SW480 (cell line): ENCODE measurements at places on chromosomes 7 and 10.

GRCh38 chr7:82049891-82050533, 280.2 kb upstream of the HGF start:
- DNase-seq, result peak; percentile 94

GRCh38 chr10:97494151-97494550, 4.1 kb downstream of the MMS19 start:
- DNase-seq, result no peak

- no peak for DNase-seq
Measured at GRCh38 chr7:22860784-22861482, 38.3 kb upstream of the TOMM7 start.

GRCh38 chr7:84194484-84195271, at the start of gene SEMA3A:
SEMA3A (minus strand) TSS chr7:84194789; CDS start chr7:84194586, 203 bp downstream.
- peak; percentile 98 for DNase-seq
